Activated CD4-positive, alpha-beta T cell treated with anti-CD3 and anti-CD28 coated beads, Interleukin-2, amount 50 U/mL, for 24 hours (primary cell): ENCODE measurements at places on chromosomes 5 and 9.

DNA sequence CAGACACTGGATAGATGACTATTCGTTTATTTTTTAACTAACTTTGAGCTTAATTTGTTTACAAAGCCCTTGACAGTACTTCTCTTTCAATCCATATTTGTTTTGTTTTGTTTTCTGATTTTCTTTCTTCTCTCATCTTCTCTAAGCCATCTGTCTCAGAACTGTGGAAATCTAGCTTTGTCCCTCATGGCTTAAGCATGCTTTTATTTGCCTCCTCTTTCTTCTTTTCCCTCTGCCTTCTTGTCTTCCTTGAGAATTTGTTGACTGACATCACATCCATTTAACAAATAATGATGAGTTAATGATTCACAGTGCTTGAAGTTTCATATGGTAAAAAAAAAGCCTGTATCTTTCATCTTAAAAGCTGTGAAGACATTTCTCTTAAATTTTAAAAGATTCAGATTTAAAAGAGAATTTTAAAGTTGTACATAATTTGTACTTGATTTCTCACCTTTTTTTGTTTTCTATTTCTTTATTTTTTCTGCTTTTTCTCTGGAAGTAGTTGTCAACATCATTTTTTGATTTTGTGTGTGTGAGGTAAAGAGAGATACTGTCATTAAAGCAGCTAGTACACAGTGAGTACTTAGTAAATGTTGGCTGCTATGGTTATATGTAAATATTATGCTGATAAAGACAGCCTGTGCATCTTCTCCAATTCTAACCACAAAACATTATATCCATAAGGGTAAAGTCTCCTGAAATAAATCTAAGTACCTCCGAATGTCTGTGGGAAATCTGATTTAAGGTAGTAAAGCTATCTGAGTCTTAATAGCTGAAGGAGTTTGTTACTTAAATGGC is 13.9 kb upstream of the SGCD start:
- DNase-seq = no peak

DNA sequence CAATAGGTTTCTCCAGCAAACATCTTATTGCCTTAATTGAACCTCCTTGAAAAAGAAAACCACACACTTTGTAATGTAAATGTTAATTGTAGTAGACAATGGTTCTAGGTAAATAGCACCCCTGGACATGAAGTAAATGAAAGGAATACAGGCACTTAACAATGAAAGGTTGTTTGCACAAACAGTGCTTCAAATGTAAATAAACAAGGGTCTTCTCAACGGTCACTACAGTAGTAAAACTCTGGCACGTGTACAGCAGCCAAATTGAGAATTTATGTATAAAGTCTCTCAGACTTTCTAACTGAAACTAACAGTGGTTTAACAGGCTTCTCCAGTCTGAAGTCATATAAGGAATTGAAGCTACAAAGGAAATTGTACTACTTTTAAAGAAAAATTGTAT is 218.3 kb downstream of the MEF2C start:
- no peak for DNase-seq

GRCh38 chr5:150410524-150411244 is 2.0 kb downstream of the CD74 start:
- no peak for DNase-seq

DNA sequence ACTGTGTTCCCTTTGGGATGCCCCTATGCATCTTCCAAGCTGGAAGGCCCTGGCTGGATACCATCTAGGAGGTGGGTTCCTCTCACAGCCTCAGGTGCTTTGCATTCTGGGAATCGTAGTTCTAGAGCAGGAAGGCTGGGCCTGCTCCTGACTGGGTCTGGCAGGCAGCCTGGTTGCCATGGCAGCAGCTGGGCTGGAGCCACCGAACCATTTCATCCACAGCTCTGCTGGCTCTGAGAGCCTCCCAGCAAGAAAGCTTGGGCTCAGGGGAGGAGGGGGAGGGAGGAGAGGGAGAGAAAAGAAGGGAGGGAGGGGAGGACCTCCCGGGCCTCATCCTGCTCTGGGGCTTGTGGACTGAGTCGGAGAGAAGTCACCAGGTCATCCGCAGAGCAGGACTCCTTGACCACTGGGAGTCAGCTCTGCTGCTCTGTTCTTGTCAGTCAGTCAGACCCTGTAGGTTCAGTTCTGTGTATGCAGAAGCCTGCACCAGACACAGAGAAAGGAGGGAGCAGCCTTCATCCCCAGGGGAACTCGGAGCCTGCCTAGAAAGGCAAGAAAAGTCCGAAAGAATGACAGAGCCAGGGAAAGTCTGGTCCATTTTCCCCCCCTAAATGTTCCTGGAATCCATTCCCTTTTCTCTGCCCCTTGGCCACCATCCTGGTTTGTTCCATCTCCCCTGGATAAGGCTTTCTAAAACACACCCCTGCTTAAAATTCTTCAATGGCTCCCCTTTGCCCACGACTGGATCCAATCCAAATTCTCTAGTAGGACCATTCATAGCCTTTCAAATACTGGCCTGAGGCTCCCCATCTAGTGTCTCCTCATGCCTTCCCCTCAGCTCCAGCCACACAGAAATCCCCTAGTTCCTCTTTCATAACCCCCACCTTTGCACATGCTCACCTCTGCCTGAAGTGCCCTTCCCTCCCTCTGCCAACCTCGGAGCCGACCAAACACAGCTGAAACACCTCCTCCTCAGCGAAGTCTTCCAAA is 65.4 kb upstream of the ARAP3 start:
- DNase-seq = no peak

GRCh38 chr9:73264631-73265030 is 113.0 kb downstream of the ANXA1 start:
- DNase-seq = no peak

- no peak for DNase-seq
Observed at GRCh38 chr9:35690294-35690613, 529 bp upstream of the TPM2 start.

GRCh38 chr5:53110156-53110555 is 599 bp upstream of the MOCS2 start:
- DNase-seq = no peak

GRCh38 chr9:84796404-84796803 is 126.9 kb downstream of the NTRK2 start:
- no peak for DNase-seq

- no peak for DNase-seq
Observed at GRCh38 chr5:16957304-16958196, 21.5 kb upstream of the MYO10 start.

- no peak for DNase-seq
Observed at GRCh38 chr5:171845857-171846256, 60.2 kb downstream of the SMIM23 start.

DNA sequence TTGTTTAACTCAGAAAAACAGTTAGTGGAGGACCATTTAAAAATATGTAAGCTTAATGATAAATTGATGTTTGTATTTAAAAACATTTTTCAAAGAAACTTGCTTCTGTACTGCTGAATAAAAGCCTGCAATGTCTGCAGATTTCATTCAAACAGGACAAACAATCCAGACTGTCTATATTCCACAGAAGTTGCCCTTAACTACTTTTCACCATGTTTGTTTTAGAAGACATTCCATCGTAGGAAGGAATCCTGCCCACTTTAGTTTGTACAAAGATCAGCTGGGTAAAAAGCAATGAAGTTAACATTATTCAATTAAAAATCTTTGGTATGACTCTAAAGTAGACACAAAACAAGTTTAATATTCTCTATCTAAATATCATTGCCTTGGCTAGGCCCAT is 195.7 kb upstream of the CCNH start:
- DNase-seq = no peak

- DNase-seq = no peak
Observed at GRCh38 chr9:22170990-22171670, 162.0 kb upstream of the CDKN2B start.

DNA sequence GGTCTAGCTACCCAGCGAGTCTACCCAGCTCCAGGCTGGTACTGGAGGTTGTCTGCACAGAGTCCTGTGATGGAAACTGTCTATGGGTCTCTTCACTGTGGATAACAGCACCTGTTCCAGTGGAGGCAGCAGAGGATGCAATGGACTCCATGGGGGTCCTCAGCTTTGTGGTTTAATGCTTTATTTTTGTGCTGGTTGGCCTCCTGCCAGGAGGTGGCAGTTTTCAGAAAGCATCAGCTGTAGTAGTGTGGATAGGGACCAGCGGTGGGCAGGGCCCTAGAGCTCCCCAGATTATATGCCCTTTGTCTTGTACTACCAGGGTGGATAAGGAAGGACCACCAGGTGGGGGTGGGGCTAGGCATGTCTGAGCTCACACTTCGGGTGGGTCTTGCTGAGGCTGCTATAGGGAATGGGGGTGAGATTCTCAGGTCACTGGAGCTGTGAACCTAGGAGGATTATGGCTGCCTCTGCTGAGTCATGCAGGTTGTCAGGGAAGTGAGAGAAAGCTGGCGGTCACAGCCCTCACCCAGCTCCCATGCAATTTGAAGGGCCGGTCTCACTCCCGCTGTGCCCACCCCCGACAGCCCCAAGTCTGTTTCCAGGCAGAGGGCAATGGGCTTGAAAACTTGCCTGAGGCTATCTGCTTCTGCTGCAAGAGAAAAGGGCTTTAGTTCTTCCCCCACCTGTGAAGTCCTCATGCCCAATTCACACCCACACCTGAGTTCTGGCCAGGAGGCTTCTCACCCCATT is 397.1 kb downstream of the TLE1 start:
- no peak for DNase-seq

DNA sequence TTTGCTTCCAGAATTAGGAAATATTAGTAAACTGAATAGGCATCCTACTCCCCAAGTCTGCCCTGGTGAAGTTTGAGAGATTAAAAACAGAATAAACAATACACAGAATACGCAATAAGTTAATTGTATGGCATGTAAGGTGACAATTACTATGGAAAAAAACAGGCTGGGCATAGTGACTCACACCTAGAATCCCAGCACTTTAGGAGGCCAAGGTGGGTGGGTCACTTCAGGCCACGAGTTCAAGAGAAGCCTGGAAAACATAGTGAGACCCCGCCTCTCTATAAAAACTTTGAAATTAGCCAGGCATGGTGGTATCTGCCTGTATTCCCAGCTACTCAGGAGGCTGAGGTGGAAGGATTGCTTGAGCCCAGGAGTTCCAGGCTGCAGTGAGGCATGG is 64.2 kb upstream of the SUSD1 start:
- DNase-seq = no peak

GRCh38 chr9:35962126-35962906 is 4.4 kb upstream of the OR2S2 start:
- no peak for DNase-seq

- no peak for DNase-seq
Observed at GRCh38 chr5:142078706-142079105, 29.9 kb upstream of the NDFIP1 start.

- DNase-seq = no peak
Observed at GRCh38 chr9:38311382-38312270, 80.9 kb upstream of the ALDH1B1 start.

DNA sequence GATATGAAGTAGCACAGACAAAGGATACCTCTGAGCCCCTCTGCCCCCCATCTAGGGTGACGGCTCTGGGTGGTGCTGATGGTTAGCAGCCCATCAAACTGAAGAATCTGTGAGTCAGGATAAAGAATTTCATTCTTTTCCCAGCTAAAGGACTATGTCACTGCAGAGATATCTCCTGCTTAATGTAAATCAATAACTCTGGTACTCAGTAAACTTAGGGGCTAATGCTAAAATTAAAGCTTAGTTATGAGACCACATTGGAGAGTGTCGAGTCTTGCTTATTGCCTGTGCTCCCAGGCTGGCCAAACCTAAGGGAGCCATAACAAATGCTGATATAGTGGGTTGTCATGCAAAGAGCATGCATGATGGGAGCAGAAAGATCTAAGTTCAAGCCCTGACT is 25.6 kb upstream of the ACTBL2 start:
- no peak for DNase-seq

GRCh38 chr9:93030642-93031628 is 27.6 kb upstream of the SUSD3 start:
- no peak for DNase-seq

DNA sequence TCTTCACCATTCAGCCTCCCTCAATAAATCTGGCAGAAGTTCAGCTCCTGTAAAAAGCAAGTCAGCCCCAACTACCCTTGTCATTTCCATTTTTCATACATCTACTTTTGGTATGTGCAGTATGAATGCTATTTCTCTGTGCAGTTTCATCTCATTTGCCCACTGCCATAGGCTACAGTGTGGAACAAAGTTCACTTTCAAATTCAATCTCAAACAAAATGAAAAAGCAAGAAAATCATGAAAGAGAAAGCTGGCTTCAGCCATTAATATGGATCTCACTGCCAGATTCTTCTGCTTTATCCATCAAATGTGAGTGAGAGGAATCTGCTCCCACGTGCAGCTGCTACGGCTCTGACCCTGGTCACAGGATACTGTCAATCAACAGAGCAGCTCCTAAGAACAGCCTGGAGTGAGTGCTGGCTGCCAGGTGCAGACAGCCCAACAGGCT is 494.2 kb downstream of the ZNF608 start:
- no peak for DNase-seq

DNA sequence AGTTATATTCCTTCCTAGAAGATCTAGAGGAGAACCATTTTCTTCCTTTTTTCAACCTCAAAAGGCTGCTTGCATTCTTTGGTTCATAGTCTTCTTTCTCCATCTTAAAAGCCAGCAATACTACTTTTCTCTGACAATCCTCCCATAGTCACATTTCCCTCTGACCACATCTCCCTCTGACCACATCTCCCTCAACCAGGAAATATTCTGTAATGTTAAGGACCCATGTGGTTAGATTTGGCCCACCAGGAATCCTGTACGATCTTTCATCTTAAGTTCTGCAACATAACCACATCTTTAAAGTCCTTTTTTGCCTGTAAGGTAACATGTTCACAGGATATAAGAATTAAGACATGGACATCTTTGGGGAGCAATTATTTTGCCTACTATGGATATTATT is 179.4 kb upstream of the SPEF2 start:
- no peak for DNase-seq

- no peak for DNase-seq
Observed at GRCh38 chr9:21265421-21266189, 25.8 kb upstream of the IFNA14 start.

DNA sequence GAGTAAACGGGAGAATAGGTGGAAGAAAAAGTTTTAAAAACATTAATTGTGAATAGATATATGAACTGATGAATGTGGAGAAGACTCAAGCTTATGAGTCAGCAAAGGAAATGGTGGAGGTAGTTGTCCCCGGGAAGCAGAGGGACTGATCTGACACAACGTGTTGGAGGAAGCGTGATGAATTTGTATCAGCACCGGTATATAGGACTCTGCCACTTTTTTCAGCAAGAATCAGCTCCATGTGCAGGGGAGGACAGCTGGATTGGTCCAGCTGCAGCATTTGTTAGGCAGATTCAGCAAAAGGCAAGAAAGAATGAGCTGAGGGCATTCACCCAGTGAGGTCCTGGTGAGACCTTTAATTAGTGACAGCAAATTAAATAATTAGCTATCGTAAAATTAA is 276.0 kb downstream of the TENT4A start:
- DNase-seq = no peak

GRCh38 chr5:150309101-150309885 is 6.6 kb upstream of the ARSI start:
- DNase-seq = no peak

- DNase-seq = no peak
Observed at GRCh38 chr9:126613651-126614050, at the start of gene LMX1B. LMX1B (plus strand) TSS chr9:126613928; CDS start chr9:126614450, 522 bp downstream.

GRCh38 chr5:57592236-57592635 is 109.6 kb upstream of the ACTBL2 start:
- DNase-seq = no peak
